ENCODE measurements at places on chromosomes 11 and 22.

- no peak for DNase-seq
Observed at GRCh38 chr11:75272391-75272790, 31.8 kb downstream of the TPBGL start.

DNA sequence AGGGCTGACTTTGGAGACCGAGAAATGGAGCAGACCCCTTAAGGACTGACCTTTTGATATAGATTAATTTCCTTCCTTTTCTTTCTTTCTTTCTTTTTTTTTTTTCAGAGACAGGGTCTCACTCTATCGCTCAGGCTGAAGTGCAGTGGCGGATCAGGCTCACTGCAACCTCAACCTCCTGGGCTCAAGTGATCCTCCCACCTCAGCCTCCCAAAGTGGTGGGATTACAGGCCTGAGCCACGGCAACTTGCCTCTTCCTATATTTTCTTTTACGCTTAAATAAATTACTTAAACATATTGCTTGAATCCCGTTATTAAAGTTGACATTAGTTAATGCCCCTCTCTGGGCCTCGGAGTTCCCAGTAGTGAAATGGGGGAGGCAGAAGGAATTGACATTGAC lies 350 bp upstream of the KCTD14 start:
- DNase-seq = no peak

DNA sequence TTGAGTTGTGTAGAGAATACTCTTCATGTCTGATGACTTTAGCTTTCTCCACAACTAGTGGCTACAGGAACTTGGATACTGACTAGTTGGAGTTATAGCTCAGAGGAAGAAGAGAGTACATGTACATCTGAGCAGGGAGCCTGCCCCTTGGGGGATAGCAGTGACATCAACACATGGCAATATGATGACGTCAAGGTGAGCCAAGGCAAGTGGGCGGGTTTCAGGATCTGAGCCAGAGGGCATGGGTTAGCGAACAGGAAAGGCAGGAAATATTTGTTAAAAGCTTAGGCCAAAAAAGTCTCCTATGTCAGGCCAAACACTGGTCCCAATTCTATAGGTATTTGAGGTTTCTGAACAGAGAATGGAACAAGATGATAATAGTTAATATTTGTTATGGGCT lies 42.0 kb upstream of the HORMAD2 start:
- DNase-seq = no peak

- no peak for DNase-seq
Observed at GRCh38 chr11:115918576-115918975, 414.4 kb upstream of the CADM1 start.

GRCh38 chr11:95296165-95296564 lies 65.2 kb upstream of the SESN3 start:
- DNase-seq = no peak

DNA sequence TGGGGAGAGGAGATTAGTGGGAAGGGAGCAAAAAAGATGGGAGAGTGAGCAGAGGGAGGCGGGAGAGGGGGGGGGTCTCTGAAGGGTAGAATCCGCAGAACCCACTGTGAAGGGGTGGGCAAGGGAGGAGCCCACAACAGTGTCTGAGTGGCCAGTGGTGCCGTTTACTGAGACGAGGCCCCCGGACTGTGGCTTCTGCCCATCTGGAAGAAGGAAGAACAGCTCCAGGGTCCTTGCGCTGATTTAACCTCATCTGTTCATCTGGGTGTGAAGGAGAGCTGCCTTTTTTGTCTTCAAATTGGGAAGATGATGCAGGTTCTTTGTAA lies 45.7 kb upstream of the ANO1 start:
- no peak for DNase-seq

DNA sequence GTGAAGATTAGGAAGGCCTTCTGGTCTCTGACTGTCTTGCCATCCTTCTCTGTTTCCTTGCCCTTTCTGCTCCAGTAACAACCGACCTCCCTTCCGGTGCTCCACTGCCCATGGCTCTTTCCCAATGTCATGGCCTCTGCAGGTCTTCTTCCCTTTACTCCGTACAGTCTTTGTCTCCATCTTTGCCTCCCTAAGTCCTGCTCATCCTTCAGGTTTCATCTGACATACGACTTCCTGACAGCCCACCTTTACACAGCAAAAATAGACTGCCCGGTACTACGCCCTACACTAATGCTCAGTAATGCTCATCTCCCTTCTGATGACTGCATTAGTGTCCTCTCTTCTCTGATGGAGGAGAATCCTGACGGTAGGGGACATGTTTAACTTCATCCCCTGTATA lies 63.9 kb downstream of the FBXO7 start:
- DNase-seq = no peak

GRCh38 chr11:2153581-2154194 lies 7.3 kb downstream of the INS start:
- DNase-seq = no peak

DNA sequence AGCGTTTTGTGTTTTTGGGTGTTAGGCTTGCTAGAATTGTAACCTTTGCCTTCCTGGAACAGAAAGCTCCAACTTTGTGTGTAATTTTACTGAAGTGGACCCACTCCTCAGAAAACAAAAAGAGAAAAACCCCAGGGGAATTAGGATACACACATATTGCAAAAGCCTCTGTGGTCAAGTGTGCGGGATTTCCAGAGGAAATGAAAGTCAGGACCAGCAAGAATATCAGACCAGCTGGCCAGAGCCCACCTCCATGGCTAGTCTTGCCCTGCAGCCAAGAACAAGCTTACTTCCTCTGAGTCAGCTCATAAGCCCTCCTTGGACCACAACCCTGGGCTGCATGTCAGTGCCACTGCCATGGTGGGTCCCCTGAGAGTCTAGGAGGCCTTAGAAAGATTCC lies 37.0 kb upstream of the FTH1 start:
- DNase-seq = no peak

- DNase-seq = no peak
Observed at GRCh38 chr11:117930668-117931330, 1.6 kb upstream of the TMPRSS13 start.

DNA sequence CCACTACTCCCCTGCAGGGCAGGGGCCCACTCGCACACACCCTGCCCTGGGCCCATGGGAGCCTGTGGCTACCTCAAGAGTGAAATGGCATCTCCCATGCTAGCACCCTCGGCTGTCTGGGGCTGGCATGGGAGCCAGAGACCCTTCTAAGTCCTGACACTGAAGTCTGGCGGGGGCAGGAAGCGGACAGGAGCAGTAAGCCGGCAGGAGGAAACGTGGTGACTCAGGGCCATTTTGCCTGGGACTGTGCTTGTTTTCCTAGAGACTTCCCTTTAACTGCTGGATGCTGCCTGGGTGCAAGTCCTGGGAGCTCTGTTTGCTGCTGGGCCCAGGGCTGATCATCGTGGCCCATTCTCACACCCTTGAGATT lies 16.8 kb downstream of the RELT start:
- no peak for DNase-seq

GRCh38 chr11:46235777-46236688 lies 41.4 kb upstream of the CREB3L1 start:
- no peak for DNase-seq
